ENCODE measurements at places on chromosomes 13 and 19. TPM values are rescaled to one million over a fixed set of nuclear protein-coding genes. Genes with fewer than 3 reads are reported as not detected.
A peak's percentile ranks its signal among the peaks of the same experiment; 100 is the strongest.

Gene NLRP7
- total RNA-seq, result not detected

Gene SHANK1
- not detected for total RNA-seq

Gene ARHGAP45
- total RNA-seq, result 34.2 TPM

Gene FGF9
- total RNA-seq, result not detected

Gene OR7G3
- total RNA-seq, result not detected

Gene CD79A
- total RNA-seq, result not detected

- no peaks in the 10 kb centered on the region for H3K36me3 ChIP-seq
- no peaks in the 10 kb centered on the region for H3K27me3 ChIP-seq
- no peak overlapping the region for H3K27ac ChIP-seq
- H3K4me3 ChIP-seq, result no peak overlapping the region
- DNase-seq, result no peak
- H3K4me1 ChIP-seq, result no peaks in the 10 kb centered on the region
Measured at GRCh38 chr13:79445968-79446645, 34.8 kb upstream of the NDFIP2 start.

DNA sequence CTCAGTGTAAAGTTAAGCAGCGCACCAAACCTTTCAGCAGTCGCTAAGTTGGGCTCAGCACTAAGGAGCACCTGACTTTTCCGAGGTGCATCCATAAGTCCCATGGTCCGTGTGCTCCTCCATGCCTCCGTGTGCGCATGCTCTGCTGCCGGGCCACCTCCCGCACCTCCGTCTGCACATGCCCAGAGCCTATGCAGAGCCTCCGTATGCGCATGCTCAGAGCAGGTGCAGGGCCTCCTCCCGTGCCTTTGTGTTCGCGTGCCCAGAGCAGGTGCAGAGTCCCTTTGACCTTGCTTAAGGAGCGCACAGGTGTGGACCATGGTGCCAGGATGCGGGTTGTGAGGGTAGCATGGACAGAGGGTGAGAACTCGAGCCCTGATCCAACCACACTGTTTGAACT, 46.0 kb downstream of the ATP11A start:
- no peak for DNase-seq
- H3K36me3 ChIP-seq, result no peaks in the 10 kb centered on the region
- H3K27ac ChIP-seq, result no peak overlapping the region
- H3K27me3 ChIP-seq, result no peaks in the 10 kb centered on the region
- no peak overlapping the region for H3K4me3 ChIP-seq
- peaks cover 10% of the 10 kb centered on the region for H3K4me1 ChIP-seq

DNA sequence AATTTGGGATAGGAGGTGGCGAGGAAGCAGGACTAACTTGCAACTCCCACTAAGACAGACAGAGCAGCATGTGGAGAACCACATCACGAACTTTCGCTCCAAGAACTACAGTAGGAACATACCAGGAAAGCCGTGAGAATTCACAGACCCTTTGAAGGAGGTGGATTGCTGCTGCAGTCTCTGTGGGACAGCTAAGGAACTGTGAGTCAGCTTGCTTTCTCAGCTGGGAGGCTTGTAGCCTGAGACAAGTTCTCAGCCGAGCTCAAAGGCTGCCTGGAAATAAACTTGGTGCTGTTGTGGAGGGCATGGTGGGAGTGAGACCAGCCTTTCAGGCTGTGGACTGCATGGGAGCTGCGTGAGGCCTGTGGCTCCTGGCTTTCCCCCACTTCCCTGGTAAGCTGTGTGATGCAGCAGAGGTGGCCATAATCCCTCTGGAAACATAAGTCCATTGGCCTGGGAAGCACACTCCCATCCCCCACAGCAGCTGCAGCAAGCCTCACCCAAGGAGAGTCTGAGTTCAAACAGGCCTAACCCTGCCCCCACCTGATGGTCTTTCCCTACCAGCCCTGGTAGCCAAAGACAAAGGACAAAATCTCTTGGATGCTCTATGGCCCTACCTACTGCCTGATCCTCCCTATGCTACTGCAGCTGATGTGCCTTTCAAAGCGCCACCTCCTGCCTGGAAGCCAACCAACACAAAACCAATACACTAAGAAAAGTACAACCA, 441.1 kb upstream of the HTR2A start:
- no peak overlapping the region for H3K27ac ChIP-seq
- no peaks in the 10 kb centered on the region for H3K36me3 ChIP-seq
- no peak for DNase-seq

DNA sequence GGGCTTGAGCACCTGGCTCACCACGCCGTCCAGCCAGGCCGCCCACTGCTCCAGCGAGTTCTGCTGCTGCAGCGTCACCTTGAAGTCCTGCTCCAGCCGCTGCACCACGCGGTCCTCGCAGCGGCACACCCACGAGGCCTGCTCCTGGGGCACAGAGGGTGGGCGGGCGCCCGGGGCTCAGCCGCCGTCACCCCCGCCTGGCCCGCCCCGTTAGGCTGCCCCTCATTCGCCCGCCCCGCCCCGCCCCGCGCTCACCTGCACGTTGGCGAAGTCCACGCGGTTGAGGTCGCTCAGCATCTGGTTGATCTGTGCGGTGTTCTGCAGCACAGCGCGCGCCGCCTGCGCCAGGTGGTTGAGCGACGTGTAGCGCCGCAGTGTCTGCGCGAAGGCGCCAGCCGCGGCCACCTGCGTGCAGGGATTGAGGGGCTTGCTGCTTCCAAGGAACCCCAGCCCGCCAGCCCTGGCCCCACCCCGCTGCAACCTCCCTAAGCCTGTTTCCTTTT, 11.3 kb downstream of the DCAF15 start:
- H3K36me3 ChIP-seq, result peaks cover 100% of the 10 kb centered on the region
- no peaks in the 10 kb centered on the region for H3K27me3 ChIP-seq
- DNase-seq, result no peak
- H3K4me3 ChIP-seq, result no peak overlapping the region

- H3K27ac ChIP-seq, result no peak overlapping the region
- H3K36me3 ChIP-seq, result no peaks in the 10 kb centered on the region
- H3K27me3 ChIP-seq, result peaks cover 55% of the 10 kb centered on the region
- DNase-seq, result no peak
- H3K4me3 ChIP-seq, result no peak overlapping the region
Measured at GRCh38 chr19:6499052-6499790, 2.9 kb downstream of the TUBB4A start.

GRCh38 chr13:23921451-23921888, 24.2 kb upstream of the C1QTNF9B start:
- no peaks in the 10 kb centered on the region for H3K36me3 ChIP-seq
- H3K27me3 ChIP-seq, result no peaks in the 10 kb centered on the region
- H3K27ac ChIP-seq, result no peak overlapping the region
- DNase-seq, result peak; percentile 62

GRCh38 chr13:111283457-111283856, 37.0 kb upstream of the TEX29 start:
- peaks cover 9% of the 10 kb centered on the region for H3K4me1 ChIP-seq
- H3K27ac ChIP-seq, result no peak overlapping the region
- H3K36me3 ChIP-seq, result peaks cover 81% of the 10 kb centered on the region

DNA sequence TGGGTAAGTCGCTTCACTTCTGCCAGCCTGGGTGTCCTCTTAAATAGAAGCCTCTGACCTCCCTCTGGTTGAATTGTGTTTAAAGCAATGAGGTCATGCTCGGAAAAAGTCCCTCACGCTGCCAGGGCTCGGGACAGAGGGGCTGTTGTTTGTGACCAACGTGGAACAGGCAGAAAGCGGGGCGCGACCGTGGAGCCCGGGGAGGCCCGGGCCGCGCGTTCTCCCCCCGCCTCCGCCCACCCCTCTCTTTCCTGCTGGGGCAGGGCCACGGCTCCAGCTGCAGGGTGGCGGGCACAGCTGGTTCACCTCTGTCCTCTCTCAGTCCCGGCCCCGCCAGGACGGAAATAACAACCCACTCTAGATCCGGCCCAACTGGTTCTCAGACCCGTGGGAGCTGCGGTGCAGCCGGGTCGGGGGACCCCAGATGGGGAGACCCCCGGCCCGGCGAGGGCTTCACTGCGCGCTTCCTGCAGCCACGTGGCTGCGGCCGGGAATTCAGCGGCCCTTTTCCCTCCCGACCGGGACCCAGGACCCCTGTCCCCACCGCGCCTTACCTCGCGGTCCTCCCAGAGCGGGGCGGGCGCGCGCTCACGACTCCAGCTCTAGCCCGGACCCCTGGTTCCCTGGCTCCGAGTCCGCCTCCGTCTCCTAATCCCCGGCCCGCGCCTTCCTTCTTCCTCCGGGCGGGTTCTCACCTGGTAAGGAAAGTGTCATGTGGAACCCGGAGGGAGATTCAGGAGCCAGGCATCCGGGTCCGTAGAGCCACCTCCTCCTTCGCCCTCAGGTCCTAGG, 1.9 kb downstream of the CDC42EP5 start:
- peaks cover 28% of the 10 kb centered on the region for H3K4me1 ChIP-seq
- no peaks in the 10 kb centered on the region for H3K36me3 ChIP-seq
- peaks cover 9% of the 10 kb centered on the region for H3K27me3 ChIP-seq
- DNase-seq, result peak; percentile 88
- peak overlapping the region; percentile 98 for H3K27ac ChIP-seq
- H3K4me3 ChIP-seq, result peak overlapping the region; percentile 57

- no peak overlapping the region for H3K27ac ChIP-seq
- H3K4me3 ChIP-seq, result no peak overlapping the region
- DNase-seq, result no peak
- no peaks in the 10 kb centered on the region for H3K36me3 ChIP-seq
- no peaks in the 10 kb centered on the region for H3K4me1 ChIP-seq
- H3K27me3 ChIP-seq, result no peaks in the 10 kb centered on the region
Measured at GRCh38 chr13:32720026-32720425, 133.8 kb downstream of the PDS5B start.

DNA sequence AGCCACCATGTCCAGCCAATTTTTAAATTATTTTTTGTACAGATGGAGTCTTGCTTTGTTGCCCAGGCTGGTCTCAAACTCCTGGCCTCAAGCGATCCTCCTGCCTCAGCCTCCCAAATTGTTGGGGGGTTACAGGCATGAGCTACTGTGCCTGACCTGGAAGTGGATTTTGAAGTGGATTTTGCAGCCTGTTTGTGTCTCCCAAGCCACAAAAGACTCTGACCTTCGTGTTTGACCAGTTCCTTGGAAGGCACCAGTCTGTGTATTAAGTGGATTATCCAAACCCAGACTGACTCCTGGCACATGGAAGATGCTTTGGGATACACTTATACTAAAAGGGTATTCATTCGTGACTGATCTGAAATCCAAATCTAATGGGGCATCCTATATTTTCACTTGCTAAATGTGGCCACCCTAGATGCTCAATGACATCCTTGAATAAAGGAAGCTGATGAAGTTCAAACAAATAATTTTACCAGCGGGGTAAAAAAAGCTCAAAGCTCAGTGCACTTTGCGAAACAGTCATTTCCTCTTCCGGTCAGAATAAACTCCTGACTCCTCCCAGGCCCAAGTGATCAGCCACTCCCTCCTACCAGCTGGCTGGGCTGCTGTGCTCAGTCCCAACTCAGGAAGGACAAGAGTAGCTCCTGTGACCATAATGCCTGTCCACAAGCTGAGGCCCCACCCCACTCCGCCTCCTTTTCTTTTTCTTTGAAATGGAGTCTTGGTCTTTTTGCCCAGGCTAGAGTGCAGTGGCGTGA, 32.6 kb upstream of the GATAD2A start:
- no peaks in the 10 kb centered on the region for H3K36me3 ChIP-seq
- H3K27ac ChIP-seq, result peak overlapping the region; percentile 90
- H3K4me1 ChIP-seq, result peaks cover 32% of the 10 kb centered on the region
- H3K4me3 ChIP-seq, result no peak overlapping the region
- peak; percentile 87 for DNase-seq
- no peaks in the 10 kb centered on the region for H3K27me3 ChIP-seq

GRCh38 chr19:50059045-50059444, 33.2 kb downstream of the ZNF473 start:
- H3K4me3 ChIP-seq, result no peak overlapping the region
- no peaks in the 10 kb centered on the region for H3K36me3 ChIP-seq
- H3K4me1 ChIP-seq, result no peaks in the 10 kb centered on the region
- H3K27ac ChIP-seq, result no peak overlapping the region
- H3K27me3 ChIP-seq, result no peaks in the 10 kb centered on the region

GRCh38 chr13:37338726-37339385, 233.4 kb upstream of the CSNK1A1L start:
- no peak overlapping the region for H3K27ac ChIP-seq
- peaks cover under 1% of the 10 kb centered on the region for H3K4me1 ChIP-seq
- H3K36me3 ChIP-seq, result no peaks in the 10 kb centered on the region
- H3K4me3 ChIP-seq, result no peak overlapping the region
- no peaks in the 10 kb centered on the region for H3K27me3 ChIP-seq

GRCh38 chr13:97139691-97140090, 82.4 kb upstream of the MBNL2 start:
- H3K4me1 ChIP-seq, result peaks cover 22% of the 10 kb centered on the region
- H3K27me3 ChIP-seq, result no peaks in the 10 kb centered on the region
- DNase-seq, result no peak
- no peak overlapping the region for H3K27ac ChIP-seq
- H3K36me3 ChIP-seq, result no peaks in the 10 kb centered on the region
- H3K4me3 ChIP-seq, result no peak overlapping the region

GRCh38 chr19:28039677-28040381, 1173.1 kb downstream of the UQCRFS1 start:
- DNase-seq, result peak; percentile 11
- H3K27ac ChIP-seq, result no peak overlapping the region
- no peaks in the 10 kb centered on the region for H3K36me3 ChIP-seq
- no peak overlapping the region for H3K4me3 ChIP-seq
- no peaks in the 10 kb centered on the region for H3K4me1 ChIP-seq
- H3K27me3 ChIP-seq, result no peaks in the 10 kb centered on the region
